Mesenchymal stem cell (in vitro differentiated cells and primary cell): ENCODE measurements at places on chromosomes 5 and 9.
A peak's percentile ranks its signal among the peaks of the same experiment; 100 is the strongest.

- DNase-seq = no peak
Observed at GRCh38 chr9:8508671-8509290, 709.2 kb upstream of the DMAC1 start.

- DNase-seq = no peak
Observed at GRCh38 chr9:94908011-94908563, 181.6 kb downstream of the AOPEP start.

- peak; percentile 71 for DNase-seq
Observed at GRCh38 chr5:135140446-135141204, 106.6 kb upstream of the PITX1 start.

- DNase-seq = no peak
Observed at GRCh38 chr9:131671133-131671520, 68.7 kb downstream of the RAPGEF1 start.

DNA sequence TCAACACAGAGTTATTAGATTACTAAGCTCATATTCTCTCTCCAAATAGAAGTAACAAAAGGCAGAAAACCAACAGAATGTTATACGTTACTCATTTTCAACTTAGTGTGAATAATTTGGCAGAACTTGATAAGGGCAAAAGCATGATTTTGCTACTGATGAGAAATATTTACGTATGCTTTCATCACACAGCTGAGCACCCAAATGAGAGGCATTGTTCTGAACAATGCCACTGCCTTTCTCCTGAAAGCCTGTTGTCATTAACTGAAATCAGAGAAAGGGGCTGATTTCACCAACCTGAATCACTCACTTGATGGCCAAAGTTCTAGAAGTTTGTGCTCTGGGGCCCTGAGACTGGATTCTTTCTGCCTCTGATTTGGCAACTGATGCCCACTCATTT lies 367.5 kb upstream of the PTGER4 start:
- no peak for DNase-seq

DNA sequence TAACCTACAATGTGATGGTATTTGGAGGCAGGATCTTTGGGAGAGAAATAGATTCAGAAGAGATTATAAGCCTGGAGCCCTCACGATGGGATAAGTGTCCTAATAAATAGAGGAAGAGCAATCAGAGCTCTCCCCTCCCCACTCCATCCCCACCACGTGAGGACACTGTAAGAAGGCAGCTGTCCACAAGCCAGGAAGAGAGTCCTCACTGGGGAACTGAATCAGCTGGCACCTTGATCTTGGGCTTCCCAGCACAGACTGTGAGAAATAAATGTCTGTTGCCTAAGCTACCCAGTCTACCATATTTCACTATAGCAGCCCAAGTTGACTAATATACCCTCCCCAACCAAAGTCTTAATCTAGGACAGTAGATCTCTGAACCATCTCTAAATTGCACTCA lies 118.1 kb downstream of the SUSD1 start:
- DNase-seq = no peak

DNA sequence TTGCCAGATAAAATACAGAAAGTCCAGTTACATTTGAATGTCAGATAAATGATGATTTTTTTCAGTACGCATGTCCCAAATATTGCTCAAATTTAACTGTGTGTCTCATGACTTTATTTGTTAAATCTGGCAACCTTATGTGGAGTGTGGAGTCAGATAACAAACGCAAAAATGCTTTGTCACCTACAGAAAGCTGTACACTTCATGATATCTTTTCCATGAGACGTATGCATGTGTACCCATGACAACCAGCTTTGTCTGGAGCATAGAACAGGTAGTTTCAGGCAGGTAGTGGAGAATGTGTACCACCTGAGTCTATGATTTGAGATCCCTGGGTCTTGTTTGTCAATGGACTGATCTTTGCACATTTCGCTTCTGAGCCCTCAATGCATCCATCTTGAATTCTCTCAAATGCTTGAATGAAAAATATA lies 105.5 kb upstream of the CPEB4 start:
- no peak for DNase-seq

DNA sequence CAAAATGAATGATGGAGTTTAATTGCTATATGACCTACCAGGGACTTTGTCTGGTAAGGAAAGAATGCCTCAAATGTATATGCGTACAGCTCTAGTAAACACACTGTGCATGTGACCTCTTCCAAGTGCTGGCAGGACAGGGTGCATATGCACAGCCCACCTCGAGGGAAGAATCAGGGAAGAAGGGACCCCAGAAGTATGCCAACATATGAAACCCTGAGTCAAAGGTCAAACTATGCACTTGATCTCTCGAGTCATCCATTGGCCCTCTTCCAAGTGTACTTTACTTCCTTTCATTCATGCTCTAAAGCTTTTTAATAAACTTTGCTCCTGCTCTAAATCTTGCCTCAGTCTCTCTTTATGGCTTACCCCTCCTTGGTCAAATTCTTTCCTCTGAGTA lies 804.6 kb upstream of the COX7C start:
- no peak for DNase-seq

DNA sequence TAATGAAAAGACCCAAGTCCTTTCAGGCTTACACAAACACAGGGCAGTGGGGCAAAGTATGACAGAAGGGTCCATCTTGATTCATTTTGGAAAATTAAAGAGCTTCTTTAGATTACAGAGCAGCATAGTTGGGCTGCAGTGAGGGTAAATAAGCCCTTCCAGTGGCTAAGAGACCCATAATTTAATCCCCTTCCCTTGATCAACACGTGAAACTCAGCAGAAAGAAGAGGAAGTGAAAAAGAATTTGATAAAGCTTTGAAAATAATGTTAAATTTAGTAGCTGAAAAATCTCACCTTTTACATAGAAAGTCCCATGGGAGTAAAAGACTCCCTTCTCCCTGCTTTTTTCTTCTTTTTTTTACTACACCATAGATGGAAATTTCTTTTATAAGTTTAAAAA lies 87.6 kb downstream of the FREM1 start:
- no peak for DNase-seq

- DNase-seq = no peak
Observed at GRCh38 chr5:83072966-83073365, 4.2 kb downstream of the TMEM167A start.

DNA sequence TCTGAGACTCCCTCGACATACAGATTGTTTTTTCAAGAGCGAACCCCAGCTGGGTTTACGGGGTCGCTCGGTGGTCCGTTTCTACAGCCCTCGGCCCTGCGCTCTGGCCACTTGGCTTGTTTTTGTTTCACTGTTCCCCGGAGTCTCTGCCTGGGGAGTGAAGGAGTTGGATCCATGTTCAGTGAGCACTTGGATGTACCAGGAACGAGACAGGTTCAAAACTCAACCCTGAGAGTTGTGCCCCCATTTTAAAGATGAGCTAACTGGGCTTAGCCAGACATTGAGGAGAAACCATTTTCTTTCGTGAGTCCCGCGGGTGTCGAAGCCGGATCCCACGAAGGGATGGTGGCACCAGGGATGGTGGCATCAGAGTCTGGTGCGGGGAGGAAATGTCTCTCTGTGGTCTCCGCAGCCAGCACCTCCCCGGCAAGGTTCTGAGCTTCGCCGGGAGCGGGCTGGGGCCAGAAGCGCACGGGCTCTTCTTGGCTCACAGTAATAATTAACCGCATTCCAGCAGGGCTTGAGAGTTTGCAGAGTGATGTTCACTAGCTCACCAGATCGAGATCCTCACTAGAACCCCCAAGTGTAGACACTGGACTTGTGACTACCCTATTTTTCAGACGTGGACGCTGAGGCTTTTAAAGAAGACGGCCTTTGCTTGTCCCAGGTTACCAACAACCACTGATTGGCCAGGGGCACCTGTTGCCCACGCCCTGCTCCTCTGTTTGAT lies 1.0 kb downstream of the MSX2 start:
- DNase-seq = no peak

DNA sequence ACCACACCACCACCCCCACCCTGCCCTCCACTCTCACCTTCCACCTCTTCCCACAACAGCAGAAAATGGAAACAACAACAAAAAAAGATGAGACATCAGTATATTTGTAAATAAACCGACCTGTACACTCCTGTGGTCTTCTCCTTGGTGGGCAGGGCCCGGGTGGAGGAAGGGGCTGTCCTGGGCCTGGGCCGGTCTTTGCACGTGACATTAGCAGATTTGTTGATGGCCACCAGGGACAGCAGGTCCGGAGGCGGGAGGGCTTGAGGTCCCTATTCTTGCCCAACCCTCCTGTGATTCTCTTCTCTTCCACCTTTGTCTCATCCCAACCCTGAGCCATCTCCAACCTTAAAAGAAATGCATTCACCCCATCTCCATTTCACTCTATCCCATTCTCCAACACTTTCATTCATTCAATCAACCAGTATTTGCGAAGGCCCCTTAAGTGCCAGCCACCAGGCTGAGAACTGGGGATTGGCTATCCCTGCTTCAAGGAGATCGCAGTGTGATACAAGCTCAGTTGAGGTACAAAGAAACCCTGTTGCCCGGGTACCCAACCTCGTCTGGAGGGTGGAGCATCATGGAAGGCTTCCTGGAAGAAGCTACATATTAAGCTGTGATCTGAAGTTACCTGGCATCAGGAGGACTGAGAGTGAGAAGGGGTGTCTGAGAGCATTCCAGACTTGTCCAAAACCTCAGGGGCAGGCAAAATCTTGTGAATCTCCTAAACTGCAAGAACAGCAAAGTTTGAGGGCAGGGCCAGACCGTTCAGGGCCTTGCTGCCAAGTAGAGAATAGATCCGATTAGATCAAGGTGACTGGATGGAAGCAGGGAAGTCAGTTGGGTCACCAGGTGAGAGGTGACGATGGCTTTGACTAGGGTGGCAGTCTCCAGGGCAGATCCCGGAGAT lies 87.4 kb downstream of the LMX1B start:
- no peak for DNase-seq

DNA sequence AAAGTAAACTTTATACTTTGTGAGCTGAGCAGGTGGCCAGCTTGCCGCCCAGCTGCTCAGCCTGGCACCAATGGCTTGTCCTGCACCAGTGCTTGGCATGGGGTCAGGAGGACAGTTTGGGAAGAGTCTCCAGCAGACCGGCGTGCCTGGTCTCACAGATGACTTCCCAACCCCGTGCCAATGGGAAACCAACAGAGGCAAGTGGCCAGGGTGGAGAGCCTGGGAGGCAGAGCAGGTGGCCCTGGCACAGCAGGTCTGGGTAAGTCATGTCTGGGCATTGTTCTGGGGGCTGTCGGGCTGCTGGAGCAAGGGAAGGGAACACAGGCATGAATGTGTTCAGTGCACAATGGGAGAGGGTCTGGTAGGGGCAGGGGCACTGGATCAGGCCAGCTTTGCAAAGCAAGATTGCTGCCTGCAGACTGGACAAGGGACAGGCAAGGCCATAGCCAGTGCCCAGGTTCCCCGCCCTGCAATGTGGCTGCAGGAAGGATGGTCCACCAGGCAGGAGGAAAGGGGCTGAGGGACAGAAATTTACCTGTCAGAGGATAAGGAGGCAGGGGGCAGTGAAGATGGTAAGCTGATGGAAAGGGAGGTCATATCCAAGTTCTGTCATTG lies 76.2 kb upstream of the ALDH1B1 start:
- no peak for DNase-seq

DNA sequence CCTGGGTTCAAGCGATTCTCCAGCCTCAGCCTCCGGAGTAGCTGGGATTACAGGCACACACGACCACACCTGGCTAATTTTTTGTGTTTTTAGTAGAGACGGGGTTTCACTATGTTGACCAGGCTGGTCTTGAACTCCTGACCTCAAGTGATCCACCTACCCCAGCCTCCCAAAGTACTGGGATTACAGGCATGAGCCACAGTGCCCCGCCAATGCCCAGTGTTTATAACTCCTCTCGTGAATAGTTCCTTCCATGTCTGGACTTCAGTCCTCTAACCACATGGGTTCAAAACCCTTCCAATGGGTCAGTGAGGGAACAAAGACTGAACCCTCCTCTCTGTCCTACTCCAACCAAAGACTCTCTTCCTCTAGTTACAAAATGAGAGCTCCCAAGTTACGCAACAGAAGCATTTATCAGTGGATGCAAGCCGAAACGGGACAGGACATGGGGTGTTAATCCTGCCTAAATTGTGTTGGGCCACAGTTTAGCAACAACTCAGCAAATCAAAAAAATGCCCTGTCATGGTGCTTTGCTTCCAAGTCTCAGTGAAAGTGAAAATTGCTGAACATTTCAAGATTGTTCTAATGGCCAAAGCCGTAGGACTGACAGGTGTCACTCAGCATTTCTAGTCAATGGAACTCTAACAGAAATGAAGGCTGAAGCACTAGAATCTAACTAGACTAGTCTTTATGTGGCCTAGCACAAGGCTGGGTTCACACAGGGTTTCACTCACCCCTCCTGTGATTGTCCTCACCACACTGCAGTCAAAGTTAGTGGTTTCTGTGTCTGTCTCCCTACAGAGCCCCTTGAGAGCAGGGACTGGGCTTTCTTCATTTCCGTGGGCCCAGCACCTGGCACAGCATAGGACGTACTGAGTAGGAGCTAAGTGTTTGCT lies 3.2 kb upstream of the TMEM245 start:
- DNase-seq = no peak

DNA sequence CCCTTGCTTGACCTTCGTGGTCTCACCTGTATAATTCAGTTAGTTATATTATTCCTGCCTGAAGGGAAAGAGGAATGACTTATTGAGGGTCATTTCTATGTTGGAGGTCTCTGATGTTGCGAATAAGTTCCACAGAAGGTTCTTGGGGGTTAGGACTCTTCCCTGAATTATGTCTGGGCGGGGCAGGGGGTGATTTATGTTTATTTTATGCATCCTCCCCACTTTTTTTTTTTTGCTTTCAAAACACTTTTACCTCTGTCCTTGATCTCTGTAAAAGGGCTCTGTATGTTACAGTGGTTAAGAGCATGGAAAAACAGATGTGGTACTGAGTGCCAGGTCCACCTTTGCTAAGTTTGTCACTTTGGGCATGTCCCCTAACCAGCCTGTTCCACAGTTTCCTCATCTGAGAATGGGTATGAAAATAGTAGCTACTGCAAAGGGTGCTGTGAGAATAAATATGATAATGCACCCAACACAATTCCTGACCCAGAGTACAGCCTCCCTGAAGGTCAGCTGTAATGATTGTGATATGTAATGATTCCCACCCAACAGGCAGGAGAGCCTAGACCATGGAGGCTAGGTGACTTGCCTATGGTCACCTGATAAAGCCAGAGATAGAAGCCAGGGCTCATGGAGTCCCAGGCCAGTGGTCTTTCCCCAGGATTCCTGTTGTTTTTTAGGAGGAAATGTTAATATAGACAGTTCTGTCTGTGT lies 54.8 kb downstream of the SLC22A5 start:
- no peak for DNase-seq
